ENCODE measurements at places on chromosomes 3 and 15.

- DNase-seq = no peak
These were observed 290.0 kb upstream of the THBS1 start for GRCh38 chr15:39290711-39291435.

DNA sequence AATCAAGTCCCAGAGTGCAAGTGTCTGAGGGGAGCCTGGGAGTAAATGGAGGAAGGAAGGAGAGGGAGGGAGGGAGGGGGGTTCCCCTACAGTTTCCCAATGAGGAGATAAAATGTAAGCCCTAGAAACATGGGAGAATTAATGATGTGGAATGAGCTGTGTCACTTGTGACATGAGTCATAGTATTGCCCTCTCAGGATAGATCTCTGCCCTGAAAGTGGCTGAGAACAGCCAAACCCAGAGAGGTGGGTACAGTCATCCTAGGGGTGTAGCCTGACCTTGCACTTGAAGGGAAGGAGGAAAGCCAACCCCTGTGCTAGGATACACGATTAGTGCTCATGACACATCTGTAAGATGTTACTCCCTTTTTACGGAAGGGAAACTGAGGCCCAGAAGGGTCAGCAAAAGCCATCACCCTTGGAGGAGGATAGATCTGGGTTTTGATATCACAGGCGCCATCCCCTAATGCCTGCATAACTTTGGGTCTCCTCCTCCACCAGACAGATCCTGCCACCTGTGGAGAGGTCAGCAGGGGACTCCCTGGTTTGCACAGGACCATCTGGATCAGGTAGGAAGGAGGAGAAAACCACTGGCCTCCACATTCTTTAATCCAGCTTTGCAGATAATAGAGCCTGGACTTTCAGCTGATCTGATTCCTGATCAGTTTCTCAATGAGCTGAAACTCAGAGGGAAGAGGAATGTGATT, 23.1 kb upstream of the USP3 start:
- no peak for DNase-seq

GRCh38 chr3:29568355-29568754, 287.5 kb downstream of the RBMS3 start:
- no peak for DNase-seq

GRCh38 chr15:92714077-92714476, 58.5 kb upstream of the FAM174B start:
- DNase-seq = peak; percentile 41

DNA sequence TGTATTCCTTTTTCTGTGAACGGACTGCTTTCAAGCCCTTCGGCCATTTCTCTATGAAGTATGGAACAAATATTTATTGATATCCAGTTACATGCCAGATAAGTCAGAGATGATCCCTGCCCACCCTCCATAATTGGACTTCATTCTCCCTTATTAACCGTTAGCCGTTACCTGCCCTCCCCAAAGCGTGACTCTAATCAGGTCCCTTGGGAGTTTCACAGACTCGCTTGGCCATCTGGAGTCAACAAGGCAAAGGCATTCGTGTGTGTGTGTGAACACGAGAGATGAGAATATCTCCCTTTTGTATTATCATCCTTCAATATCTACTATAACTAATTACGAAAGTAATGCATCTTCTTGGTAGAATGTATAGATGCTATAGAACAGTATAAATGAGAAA, 314.5 kb downstream of the TLE3 start:
- DNase-seq = no peak

DNA sequence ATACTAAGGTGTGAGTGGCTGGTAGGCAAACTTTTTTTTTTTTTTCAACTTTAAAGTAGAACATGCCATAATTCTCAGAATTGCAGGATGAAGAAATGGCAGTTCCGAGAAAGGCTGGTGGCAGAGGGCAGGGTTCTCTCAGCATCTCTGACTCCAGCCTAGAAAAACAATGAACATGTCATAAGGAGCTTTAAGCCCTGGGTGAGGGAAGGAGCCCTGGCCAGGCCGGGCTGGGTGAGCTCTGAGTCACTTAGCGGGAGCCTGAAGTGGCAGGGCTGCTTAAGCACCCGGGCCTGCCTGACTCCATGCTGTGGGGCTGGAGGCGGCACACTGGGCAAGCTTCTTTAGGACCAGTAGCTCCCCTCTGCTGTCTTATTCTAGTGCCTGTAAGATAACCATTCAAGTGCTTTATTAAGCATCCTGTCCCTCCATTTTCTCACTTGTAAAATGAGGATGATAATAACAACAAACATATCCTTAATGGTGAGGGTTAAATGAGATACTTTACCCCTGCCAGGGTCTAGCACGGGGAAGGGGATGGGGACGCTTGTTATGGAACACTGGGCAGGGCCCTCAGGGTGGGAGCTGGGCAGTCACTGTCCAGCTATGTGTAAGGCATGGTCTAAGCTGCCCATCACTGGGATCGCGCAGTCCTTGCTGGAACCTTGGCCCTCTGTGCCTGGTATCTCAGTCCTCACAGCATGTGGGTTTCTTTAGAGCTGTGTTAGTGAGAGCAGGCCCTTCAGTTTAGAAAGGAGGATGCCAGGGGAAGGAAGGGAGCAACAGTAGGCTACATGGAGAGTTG, 18.4 kb downstream of the SMAD6 start:
- DNase-seq = no peak

GRCh38 chr15:99343881-99344551, 92.7 kb downstream of the LRRC28 start:
- peak; percentile 43 for DNase-seq

- DNase-seq = no peak
These were observed 24.1 kb downstream of the EAF1 start for GRCh38 chr3:15451216-15452113.

DNA sequence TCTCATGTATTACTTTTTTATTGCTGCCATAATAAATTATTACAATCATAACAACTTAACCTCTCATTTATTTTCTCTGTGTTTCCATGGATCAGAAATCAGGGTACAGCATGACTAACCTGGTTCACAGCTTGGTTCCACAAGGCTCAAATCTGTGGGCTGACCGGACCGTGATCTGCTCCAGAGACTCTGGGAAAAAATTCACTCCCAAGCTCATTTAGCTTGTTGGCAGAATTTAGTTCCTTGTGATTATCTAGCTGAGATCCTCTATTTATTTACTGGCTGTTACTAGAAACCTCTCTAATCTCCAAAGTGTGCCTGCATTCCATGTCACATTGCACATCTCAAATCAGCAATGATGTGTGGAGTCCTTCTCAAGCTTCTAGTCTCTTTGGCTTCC, 386.6 kb downstream of the DIPK2A start:
- no peak for DNase-seq

GRCh38 chr3:167728632-167729323, 5.9 kb downstream of the PDCD10 start:
- no peak for DNase-seq

- DNase-seq = no peak
These were observed 9.9 kb upstream of the SH3BP5 start for GRCh38 chr3:15342246-15342645.

DNA sequence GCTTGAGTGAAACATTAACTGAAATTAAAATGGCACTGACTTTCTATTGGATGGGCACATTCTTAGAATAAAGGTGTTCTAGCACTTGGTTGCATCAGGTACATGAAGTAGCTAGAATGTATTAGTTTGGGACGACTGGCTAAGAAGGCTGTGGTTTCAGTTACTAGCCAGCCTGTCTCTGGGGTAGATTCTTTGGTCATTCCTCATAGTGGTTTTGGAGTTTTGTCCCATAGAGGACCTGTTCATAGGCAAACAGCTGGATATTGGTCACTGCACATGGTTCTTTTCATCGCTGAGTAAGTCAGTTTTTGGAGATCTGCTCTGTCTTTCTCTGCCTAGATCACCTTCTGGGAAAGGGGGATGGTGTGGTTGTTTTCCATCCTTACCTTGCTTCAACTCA, 55.3 kb downstream of the ADAMTSL3 start:
- DNase-seq = no peak

GRCh38 chr3:191282251-191283185, 46.7 kb upstream of the CCDC50 start:
- DNase-seq = no peak

DNA sequence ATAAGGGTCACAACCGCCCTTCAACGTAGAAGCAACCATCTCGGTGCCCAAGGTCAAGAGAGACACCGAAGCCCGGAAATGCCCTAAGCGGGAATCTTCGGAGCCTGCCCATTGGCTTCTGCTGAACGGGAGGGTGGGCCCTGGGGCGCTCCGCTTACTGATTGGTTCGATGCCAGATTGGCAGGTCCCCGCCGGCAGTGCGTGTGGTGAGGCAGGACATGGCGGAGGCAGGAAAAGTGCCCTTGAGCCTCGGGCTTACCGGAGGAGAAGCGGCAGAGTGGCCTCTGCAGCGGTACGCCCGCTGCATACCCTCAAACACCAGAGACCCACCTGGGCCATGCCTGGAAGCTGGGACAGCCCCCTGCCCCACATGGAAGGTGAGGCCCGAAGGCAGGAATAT, at the start of gene REC114:
REC114 (plus strand) TSS at position 197 of the 400 bp plus-strand sequence; CDS start at position 219, 22 bp downstream.
- DNase-seq = no peak

DNA sequence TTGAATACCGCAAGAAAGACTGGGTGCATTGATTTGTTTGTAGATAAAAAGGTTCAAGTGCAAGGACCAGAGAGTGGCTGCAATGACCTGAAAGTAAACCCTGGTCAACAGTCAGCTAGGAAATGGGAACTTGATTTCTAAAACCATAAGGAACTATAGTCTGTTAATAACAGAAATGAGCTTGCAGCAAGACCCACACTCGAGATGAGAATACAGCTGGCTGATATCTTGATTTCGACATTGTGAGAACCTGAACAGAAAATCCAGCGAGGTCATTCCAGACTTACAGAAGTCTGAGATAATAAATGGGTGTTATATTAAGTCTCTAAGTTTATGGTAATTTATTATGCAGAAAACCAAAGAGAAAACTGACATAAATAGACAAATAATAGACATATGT, 177.3 kb downstream of the NFKBIZ start:
- DNase-seq = no peak

DNA sequence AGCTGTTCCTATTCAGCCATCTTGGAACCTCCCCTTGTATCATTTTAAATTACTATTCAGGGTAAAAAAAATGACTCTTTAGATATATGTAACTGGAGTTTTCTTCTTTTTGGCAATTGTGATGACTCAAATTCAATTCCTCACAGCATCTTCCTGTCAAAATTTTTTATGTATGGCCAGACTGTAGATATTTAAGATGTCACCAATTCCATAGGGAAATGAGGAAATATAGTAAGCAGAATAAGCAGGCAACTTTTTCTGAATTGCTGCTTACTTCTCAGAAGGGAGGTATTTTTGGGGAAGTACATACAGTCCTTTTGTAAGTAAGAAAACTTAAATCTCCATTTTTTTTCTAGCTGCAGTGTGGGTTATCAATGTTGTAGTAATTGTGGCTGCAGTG, 28.8 kb downstream of the EAF2 start:
- no peak for DNase-seq

DNA sequence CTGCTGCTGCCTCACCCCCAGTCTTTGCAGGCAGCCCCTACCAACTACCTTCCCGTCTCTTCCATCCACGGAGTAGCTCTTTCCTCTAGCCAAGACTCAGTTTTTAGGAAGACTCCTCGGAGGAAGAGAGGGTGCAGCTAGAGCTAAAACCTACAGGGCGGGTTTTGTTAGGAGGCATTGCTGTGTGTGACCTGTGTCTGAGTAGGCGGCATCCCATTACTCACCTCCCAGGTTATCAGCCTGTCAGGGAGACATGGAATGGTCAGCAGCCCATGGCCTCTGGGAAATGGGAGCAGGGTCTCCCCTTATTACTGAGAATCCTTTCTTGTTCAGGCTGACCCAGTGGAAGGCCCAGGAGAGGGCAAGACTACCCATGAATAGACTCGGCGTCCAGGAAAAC, 43.8 kb upstream of the FGD5 start:
- no peak for DNase-seq

- DNase-seq = no peak
These were observed 342.6 kb downstream of the NSUN3 start for GRCh38 chr3:94405258-94406035.

DNA sequence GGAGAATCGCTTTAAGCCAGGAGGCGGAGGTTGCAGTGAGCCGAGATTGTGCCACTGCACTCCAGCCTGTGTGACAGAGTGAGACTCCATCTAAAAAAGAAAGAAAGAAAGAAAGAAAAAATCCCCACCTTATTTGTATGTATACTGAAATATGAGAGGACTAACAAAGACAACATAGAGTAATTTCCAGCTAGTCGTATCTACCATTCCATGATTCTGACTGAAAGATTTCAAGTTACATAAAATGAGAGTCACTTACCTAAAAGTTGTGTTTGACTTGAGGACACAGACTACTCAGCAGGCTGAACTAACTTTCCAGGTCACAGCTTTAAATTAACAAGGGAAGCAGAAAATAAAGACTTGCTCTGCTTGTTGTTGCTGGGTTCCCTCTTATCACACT, 18.8 kb upstream of the PRKCI start:
- DNase-seq = no peak

- no peak for DNase-seq
These were observed 99.7 kb downstream of the LSM3 start for GRCh38 chr3:14278265-14278798.

DNA sequence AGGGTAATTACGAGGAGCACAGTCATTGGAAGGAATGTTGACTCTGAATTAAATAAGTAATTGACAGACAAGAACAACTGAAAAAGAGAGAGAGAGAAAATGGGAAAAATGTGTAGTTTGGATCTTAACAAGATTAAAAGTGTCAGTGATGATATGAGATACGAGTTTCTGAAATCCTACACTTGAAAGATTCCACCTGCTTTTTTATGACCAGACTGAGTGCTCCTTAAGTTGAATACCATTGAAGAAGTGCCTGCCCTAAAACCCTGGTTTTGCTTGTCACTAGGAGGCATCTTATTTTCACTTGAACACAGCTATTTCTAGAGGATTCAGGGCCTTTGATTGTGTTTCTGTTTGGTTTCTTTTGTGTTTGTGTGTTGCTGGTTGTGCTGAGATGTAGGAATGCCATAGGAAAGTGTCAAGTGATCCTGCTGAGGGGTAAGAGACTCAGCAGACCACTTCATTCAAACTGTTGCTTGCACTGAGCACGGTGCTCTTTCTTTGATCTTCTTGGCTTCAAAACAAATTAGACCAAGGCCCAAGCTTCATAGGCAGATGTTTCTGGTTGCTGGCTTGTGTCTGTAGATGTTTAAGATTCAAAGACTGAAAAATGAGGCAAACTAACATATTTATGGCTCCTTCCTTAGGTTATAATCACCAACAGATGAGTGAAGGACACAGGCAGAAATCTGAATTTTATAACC, 17.2 kb upstream of the ABHD10 start:
- no peak for DNase-seq

- DNase-seq = no peak
These were observed 54.8 kb downstream of the NMD3 start for GRCh38 chr3:161275919-161276318.

DNA sequence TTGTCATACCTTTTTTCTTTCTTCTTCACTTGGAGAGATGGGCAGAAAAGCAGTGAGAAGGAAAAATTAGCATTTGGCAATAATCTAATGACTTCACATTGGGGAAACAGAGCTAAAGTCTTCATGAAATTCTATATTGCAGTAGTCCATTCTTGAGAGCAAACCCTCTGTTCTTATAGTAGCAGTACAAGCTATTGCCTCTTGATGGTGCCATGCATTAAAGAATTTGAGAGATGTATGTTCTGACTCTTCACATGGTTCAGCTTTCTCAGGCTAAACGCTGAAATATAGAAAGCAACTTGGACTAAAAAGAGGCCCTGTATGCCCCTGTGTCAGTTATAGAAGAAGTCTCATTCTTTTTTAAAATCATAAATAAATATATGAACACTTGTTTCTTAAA, 36.0 kb downstream of the PHLDB2 start:
- DNase-seq = peak; percentile 41

GRCh38 chr15:68341760-68342725, 64.5 kb downstream of the FEM1B start:
- DNase-seq = no peak
